ENCODE measurements at places on chromosomes 1 and 21.

- DNase-seq: no peak
Measured at GRCh38 chr1:46034601-46035516, 97.6 kb downstream of the PIK3R3 start.

GRCh38 chr21:39555911-39556590 lies 56.7 kb upstream of the B3GALT5 start:
- DNase-seq: no peak

DNA sequence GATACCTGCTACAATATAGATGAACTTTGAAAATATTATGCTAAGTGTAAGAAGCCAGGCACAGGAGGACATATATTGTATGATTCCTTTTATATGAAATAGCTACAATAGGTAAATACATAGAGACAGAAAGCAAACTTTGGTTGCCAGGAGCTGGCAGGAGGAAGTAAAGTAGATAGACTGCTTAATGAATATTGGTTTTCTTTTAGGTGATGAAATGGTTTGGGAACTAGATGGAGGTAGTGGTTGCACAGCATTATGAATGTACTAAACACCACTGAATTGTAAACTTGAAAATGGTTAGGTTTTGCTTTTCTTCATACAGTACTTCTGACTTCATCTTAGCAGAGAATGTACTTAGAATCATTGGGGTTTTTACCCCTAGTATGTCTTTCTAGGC lies 21.5 kb downstream of the ABCB10 start:
- DNase-seq: no peak

- DNase-seq: no peak
Measured at GRCh38 chr1:25580927-25581326, 35.7 kb upstream of the MAN1C1 start.

DNA sequence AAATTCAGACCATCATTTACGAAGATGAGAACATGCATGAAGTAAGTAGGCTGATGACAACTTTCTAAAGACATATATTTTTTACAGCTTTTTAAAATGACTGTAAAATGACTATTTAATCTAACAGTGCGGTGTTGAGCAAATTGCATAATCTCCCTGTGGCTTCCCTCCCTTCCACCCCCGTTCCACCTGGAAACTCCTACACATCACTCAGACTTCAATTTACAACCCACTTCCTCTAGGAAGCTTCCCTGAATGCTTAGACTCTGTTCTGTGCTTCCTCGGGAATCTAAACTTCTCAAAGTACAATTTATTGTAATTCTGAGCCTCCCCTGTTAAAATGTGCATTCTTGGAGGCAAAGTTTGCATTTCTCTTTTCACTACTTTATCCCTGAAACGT lies 354.9 kb downstream of the DPYD start:
- DNase-seq: no peak

DNA sequence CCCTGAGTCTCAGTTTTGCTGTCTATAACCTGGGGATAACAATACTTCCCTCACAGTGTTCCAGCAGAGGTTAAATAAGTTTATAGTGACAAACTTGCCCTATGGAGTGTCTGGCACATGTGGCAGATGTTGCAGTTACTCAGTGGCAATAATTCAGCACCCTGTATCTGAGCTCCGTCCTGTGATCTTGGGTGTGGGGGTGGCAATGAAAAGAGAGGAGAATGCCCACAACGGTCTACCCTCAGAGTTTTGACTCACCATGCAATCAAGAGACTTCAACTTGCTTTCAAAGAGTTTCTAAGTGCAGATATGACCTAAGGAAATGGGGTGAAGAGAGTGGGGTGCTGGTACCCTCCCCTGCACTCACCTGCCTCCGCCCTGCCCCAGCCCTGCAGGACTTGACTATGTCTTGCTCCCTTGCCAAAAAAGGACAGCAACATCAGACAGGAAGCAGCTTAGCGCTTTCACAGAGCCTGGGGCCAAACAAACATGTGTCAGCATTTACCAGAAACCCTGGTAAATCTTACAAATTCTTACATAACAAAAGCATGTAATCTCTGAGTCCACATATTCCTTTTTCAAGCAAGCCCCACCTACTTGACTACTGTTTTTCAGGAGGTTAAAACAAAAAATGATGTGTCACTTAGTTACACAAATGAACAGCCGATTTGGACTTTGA lies 185.1 kb upstream of the CAMK1G start:
- no peak for DNase-seq

DNA sequence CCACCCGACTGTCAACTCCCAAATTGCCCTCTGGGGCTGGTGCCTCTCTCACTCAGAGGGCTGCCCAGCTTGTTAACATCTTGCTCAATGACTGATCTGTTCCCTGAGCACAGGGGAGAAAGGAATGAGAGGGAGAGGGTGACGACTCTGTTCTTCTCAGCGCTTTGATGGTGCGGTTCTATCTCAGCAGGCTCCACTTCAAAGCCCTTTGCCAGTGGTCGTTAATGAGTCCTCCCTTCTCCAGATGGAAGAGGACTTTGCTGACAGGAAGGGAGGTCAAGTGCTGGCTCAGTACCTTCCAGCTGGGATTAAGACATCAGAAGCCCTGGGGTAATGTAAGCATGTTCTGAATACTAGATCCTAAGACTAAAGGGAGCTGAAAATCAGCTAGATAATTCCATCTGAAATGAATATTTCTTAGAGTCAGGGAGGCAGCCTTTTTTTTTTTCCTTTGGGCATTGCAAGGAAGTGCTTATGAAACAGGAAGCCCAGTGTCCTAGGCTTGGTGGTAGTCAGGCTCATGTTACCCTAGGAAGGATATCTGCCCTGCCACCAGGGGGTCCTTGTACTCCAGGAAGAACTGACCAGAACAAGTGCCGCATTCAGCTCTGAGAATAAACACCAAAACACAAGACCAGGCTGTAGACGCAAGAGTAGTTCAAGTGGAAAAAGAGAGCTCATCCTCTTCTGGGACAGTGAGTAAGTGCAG lies 4.7 kb downstream of the FMOD start:
- DNase-seq: no peak

- peak; percentile 80 for DNase-seq
Measured at GRCh38 chr1:15493869-15494390, 18.0 kb downstream of the CELA2B start.

DNA sequence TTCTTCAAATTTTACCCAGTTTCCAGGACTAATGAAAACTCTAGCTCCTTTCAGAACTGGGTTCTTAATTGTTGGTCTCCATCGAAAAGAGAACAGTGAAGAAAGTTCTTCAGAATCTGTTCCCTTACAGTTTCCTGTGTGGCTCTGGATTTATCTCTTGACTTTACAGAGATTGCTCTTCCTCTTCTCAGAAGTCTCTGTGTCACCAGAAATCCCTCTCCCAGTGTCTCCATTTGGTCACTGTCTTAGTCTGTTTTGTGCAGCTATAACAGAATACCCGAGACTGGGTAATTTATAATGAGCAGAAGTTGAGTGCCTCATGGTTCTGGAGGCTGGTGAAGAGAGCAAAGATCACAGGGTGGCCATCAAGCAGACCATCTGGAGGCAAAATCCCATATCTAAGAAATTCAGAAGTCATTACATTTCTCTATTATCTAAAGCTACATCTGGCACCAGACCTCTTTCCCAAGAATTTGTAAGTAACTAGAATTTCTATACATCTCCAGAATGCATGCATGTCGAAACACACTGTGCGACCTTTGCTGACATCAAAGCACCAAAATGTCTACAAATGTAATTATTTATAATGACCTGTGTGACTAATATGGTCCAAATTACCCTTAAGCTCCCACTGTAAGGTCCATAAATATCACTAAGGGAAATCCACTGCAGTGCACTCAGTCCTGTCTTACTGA lies 65.4 kb upstream of the KRTAP19-8 start:
- DNase-seq: no peak
